ENCODE measurements at places on chromosomes 7 and 10.

GRCh38 chr7:47521011-47521795 is 60.7 kb downstream of the TNS3 start:
- DNase-seq, result no peak

GRCh38 chr7:149476791-149477190 is 15.9 kb upstream of the ZNF777 start:
- no peak for DNase-seq

GRCh38 chr10:6314620-6315205 is 112.0 kb downstream of the PFKFB3 start:
- DNase-seq, result no peak

DNA sequence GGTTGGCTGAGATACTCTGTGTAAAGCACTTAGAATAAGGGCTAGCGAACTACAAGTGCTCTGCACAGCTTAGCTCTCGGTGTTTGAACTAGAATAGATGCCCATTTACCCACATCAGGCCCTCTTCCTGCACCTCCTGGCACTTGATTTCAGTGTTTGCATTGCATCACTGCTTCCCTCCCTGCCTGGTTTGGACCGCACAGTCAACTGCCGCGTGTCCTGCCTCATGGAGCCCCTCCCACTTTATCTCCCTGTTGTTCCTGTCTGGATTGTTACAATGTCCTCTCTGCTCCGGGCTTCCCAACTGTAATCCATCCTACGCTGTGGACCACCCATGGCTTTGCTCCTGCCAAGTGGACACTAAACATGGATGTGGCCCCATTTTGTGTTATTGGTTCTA is 2.3 kb downstream of the FAM107B start:
- no peak for DNase-seq

DNA sequence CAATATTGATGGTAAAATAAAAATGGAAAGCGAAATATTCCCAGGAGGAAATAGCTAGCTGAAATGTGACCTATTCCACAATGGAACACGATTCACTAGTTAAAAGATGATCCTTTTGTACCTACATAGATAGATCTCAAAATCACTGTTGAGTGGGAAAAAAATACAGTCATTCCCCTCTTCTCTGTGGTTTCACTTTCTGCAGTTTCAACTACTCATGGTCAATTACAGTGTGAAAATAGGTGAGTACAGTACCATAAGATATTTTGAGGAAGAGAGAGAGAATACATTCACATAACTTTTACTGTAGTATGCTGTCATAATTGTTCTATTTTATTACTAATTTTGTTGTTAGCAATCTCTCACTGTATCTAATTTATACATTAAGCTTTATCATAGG is 56.0 kb upstream of the COL13A1 start:
- no peak for DNase-seq

DNA sequence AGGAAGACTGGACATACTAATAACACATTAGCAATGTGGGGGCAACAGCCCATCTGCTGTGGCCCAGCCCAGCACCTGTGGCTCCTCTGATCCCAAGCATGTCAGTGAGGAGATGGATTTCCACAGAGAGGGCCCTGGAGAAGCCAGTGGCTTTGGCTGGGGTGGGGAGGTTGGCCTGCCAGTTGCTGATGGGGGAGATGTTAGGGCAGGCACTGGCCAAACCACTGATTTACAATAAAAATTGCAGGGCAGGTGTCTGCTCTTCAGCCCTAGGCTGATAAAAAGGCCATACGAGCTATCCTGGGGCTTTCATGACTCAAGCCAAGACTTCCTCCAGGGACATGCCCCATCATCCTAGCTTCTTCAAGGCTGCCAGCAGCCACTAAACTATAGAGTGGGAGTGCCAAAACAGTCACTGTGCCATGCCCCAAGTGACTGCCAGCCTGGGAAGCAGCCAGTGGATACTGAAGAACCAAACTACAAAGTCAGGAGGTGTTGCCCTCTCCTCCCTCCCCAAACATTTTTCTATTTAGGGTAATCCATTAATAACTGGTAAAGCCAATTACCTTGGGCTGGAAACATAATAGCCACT is 37.8 kb downstream of the DPCD start:
- DNase-seq, result no peak

DNA sequence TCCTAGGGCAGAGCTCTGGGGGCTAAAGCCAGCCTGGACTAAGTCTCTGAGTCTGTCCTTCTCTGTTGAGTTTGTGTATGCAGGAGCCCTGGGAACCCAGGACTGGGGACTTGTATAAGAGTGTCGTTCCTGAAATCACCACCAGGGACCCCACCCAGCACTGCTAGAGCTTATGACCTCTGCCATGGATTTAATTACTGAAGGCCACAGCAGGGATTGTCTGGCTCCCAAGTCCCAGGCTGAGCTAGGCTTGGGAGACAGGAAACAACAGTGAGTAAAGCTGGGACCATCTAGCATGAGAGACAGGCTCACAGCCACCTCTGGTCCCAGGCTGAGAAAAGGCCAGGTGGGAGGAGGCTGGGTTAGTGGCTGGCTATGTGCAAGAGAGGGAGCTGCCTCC is 1.4 kb upstream of the TSPAN15 start:
- DNase-seq, result no peak

- no peak for DNase-seq
Observed at GRCh38 chr10:83343676-83344075, 795.6 kb upstream of the GHITM start.

DNA sequence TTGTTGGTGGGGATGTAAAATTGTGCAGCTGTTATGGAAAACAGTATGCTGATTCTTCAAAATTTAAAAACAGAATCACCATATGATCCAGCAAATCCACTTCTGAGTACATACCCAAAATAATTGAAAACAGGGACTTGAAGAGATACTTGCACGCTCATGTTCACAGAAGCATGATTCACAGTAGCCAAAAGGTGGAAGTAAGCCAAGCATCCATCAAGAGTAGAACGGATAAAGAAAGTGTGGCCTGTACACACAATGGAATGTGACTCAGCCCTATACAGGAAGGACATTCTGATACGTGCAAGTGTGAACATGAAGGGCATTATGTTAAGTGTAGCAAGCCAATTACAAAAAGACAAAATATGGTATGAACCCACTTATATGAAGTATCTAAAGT is 696.7 kb upstream of the CELF2 start:
- DNase-seq, result no peak

DNA sequence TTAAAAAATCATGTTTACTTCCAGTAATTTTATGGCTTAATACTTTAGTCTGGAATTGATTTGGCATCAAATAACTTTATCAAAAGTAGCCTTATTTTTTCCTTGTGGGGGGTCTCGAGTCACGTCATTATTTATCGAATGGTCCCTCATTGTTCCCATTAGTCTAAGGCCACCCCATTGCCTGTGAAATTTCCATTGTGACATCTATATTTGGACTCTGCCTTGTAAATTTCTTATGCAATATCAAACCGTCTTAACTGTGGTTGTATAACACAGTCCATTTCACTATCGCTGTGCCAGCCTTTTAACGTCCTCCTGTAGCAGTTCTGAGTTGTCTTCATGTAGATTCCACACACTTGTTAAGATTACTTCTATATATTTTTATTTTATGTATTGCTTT is 103.9 kb upstream of the RET start:
- no peak for DNase-seq

GRCh38 chr10:103842605-103843004 is 12.8 kb downstream of the SH3PXD2A start:
- DNase-seq, result no peak

DNA sequence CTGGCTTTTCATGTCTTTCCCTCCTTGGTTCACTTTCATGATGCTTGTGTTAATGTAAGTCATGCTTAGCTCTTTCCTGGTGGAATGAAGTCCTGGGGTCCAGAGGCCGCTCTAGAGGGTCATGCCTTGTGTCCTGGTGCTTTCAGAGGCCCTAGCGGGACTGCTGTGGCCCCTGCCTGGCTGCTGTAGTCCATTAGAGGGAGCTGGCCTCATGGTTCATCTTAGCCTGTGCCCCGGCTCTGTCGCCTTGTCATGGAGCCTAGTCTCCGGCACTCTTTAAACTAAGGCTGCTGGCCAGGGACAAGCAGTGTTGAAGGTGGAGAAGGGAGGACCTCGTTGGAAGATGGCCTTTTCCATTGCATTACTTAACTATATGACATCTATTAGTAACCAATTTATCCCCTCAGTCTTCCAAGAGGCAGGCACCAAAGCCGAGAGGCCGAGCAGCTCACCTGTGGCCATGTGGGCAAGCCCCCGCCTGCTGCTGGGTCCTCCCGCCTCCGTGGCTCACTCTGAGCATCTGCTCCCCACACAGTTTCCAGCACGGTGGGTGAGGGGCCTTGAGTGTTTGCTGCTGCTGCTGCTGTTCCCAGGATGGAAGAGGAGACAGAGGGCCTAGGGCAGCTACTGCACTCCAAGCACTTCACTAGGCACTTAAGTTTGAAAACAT is 5.0 kb upstream of the NDUFB2 start:
- DNase-seq, result no peak

GRCh38 chr7:143016996-143017395 is 9.9 kb downstream of the OR9A2 start:
- DNase-seq, result no peak

DNA sequence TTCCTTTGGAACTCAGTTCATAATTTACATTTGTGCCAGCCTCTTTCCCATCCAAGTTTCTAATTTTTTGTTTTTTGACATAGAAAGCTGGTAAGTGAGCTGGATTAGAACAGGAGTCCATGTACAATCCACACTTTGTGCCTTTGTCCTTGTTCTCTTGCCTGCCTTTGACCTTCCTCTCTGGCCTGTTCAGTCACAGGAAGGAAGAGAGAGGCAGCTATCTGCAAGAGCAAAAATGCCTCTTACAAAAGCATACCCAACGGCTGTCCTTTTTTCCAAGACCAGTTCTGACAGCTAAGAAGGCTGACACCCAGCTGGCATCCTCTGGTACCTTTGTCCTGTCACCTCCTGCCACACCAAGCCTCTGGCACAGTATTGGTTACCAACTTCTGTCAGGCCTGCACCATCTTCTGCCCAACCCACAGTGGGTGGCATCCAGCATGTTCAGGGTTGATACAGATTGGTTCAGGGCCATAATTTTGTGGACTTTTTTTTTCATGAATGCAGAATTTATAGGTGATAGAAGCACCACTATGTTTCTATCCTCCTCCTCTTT is 133.7 kb upstream of the KLF14 start:
- no peak for DNase-seq

DNA sequence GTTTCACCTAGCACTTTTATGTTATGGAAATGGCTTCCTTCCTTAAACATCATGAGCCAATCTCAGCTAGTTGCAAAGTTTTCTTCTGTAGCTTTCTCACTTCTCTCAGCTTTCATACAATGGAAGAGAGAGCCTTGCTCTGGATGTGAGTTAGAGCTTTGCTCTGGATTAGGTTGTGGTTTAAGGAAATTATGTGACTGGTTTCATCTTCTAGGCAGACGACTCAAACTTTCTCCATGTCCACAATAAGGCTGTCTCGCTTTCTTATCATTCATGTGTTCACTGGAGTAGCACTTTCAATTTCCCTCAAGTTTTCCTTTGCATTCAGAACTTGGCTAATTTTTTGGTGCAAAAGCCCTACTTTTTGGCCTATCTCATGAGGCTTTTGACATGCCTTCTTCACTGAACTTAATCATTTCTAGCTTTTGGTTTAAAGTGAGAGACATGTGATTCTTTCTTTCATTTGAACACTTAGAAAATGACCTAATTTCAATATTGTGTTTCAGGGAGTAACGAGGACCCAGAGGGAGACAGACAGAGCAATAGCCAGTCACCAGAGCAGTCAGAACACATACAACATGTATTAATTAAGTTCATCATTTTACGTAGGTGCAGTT is 49.8 kb downstream of the CNOT4 start:
- DNase-seq, result no peak

GRCh38 chr10:123021517-123021916 is 12.7 kb downstream of the ACADSB start:
- DNase-seq, result no peak

- DNase-seq, result no peak
Observed at GRCh38 chr7:155774947-155775346, 37.3 kb downstream of the SHH start.

GRCh38 chr7:88458279-88458678 is 151.6 kb upstream of the STEAP4 start:
- DNase-seq, result no peak

DNA sequence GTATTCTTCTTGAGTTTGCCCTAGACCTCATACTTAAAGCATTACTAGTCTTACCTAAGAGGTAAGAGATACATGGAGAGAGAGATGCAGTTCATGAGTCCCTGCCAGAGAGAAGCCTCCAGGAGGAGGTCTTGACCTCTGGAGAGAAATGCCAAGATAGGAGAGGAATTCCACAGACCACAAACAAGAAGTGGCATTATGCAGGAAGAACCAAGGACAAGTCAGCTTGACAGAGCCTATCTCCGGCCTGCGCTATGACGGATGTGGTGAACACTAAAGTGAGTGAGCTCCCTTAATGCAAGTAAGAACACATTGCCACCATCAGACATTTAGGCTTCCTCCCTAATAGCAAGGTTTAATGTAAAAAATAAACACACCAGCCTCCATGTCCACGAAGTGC is 27.9 kb upstream of the COL1A2 start:
- DNase-seq, result no peak

- DNase-seq, result no peak
Observed at GRCh38 chr10:90822508-90822907, 35.3 kb downstream of the HTR7 start.

GRCh38 chr10:61763778-61764177 is 101.0 kb downstream of the CABCOCO1 start:
- DNase-seq, result no peak

DNA sequence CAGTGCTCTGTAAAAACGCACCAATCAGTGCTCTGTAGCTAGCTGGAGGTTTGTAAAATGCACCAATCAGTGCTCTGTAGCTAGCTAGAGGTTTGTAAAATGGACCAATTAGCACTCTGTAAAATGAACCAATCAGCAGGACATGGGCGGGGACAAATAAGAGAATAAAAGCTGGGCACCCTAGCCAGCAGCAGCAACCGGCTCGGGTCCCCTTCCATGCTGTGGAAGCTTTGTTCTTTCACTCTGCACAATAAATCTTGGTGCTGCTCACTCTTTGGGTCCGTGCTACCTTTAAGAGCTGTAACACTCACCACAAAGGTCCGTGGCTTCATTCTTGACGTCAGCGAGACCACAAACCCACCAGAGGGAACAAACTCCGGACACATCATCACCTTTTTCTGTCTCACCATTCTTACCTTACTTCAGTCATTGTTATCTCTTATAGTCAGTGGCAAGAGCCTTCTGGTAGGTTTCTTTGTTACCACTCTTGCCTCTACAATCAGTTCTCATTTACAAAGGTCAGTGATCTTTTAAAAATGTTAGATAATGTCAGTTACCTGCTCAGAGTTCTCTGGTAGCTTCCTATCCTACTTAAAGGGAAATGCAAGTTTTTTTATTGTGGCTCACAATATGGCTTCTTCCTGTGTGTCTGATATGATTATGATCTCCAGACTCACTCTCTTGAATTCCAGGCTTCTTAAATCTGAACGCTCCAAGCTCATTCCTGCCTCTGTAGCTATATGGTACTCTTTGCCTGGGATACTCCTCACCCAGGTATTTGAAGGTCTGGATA is 4.5 kb downstream of the STAM start:
- DNase-seq, result no peak

GRCh38 chr10:101062232-101063049 is 652 bp downstream of the KAZALD1 start:
- no peak for DNase-seq

- no peak for DNase-seq
Observed at GRCh38 chr10:11162828-11163599, 145.3 kb downstream of the CELF2 start.

Data from cortex of kidney (tissue), 1 donor.